Activated CD4-positive, alpha-beta T cell treated with anti-CD3 and anti-CD28 coated beads, Interleukin-2, amount 50 U/mL, for 1 hour (primary cell): ENCODE measurements at places on chromosomes 1 and 21.

DNA sequence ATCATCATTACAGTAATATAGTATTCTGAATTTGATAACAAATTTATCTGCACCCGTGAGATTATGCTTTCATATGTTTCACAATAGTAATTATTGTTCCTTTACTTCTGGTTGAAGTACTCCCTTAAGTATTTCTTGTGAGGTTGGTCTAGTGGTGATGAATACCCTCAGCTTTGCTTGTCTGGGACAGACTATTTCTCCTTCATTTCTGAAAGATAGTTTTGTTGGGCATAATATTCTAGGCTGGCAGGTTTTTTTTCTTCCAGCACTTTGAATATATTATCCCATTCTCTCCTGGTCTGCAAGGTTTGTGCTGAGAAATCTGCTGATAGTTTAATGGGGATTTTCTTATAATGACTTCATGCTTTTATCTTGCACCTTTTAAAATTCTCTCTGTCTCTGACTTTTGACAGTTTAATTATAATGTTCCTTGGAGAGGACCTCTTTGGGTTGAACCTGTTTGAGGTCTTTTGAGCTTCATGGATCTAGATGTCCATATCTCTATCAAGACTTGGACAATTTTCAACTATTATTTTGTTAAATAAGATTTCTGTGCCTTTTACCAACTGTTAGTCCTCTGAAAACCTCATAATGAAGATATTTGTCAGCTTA lies 371.5 kb upstream of the VAMP3 start:
- no peak for DNase-seq

DNA sequence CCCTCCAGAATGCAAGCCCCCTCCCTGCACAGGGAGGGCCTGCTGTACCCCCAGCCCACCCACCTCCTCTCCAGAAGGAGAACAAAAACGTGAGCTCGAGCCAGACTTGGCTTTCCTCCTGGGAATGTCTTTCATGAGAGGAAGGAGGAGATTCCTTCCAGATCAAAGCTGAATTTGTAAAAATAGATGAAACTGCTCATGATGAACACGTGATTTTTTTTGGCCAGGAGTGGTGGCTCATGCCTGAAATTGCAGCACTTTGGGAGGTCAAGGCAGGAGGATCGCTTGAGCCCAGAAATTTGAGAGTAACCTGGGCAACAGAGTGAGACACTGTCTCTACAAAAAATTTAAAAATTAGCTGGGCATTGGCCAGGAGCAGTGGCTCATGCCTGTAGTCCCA lies 21.8 kb downstream of the GPR157 start:
- no peak for DNase-seq

- no peak for DNase-seq
Observed at GRCh38 chr21:25313829-25314228, 293.5 kb downstream of the MRPL39 start.

DNA sequence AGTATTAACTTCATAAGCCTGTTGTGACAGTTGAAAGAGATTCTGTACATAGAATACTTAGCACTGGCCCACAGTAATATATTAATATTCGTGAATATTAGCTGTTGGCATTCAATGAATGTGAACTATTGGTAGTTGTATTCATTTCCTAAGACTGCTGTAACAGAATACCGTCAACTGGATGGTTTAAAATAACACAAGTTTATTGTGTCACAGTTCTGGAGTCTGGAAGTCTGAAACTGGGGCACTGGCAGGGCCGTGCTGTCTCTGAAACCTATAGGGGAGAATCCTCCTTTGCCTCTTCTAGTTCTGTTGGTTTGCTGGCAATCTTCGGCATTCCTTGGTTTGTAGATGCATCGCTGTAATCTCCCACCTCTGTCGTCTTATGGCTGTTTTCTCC lies 47.5 kb downstream of the OLFML3 start:
- DNase-seq = no peak

DNA sequence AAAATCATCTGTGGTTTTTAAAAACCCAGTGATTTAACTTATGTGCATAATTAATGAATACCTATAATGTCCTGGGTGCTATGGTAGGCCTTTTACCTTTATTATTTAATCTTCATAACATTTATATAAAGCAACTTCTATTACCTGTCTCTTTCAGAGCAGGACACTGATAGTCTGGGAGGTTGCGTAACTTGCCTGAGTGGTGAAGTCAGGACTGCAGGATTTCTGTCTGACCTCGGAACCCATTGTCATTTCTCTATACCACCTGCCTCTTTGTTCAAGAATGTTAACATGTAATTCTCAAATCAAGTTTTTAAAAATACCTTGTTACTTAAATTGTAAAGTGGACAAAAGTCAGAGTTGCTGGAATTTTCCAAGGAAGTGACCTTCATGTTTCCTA lies 41.0 kb upstream of the BACH1 start:
- no peak for DNase-seq

GRCh38 chr1:170666541-170667254 lies 2.8 kb downstream of the PRRX1 start:
- DNase-seq = no peak

- DNase-seq = peak; percentile 18
Observed at GRCh38 chr1:39398278-39399021, 93.0 kb upstream of the BMP8A start.

- DNase-seq = no peak
Observed at GRCh38 chr1:230572121-230573105, 69.9 kb upstream of the COG2 start.

GRCh38 chr1:197786280-197786679 lies 11.0 kb upstream of the DENND1B start:
- no peak for DNase-seq
